ENCODE measurements at places on chromosomes 7 and 10.

DNA sequence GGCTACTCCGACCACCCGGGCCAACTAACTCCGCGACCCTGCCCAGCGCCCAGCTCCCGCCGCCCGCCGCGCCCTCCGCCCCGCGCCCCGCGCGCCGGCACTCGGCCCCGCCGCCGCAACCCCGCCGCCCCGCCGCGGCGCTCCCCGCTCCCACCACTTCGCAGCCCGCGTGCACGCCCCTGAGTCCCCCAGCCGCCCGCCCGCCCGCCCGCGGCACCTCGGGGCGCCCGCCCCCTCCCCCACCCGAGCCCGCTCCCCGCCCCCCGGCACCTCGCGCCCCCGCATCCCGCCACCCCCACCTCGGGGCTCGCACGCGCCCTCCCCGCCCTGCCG, 598 bp downstream of the JAZF1 start:
- no peak for DNase-seq

GRCh38 chr7:26588511-26588910, 275.9 kb downstream of the SKAP2 start:
- no peak for DNase-seq

DNA sequence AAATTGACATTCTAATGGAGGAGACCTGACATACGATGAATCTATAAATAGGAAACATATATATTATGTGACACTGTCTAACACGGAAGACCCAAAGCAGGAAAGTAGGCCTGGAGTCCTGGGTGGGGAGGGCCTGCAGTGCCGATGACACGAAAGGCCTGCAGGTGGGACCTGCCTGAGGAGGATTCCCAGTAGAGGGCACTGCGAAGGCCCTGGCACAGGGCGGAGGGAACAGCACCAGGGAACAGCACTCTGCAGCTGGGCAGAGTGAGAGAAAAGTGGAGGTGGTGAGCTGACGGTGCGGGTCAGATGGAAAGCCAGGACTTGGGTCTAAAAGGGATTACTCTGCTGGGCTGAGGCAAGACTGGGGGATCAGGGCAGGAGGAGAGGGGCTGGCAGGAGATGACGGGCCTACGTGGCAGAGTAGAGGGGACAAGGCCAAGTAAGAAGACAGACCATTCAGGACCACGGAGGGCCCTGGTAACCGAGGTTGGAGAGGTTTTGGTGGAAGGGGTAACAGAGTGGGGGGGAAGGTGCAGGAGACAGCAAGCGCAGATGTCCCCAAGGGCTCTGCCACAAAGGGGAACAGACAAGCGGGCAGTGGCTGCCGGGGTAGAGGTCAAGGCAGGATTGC, 8.1 kb downstream of the ZNF746 start:
- DNase-seq: no peak

- no peak for DNase-seq
Observed at GRCh38 chr7:149622444-149623210, 125.0 kb upstream of the ZNF746 start.

GRCh38 chr10:92356041-92356440, 65.1 kb downstream of the MARCHF5 start:
- no peak for DNase-seq

Data from activated naive CD8-positive, alpha-beta T cell treated with anti-CD3 and anti-CD28 coated beads, Interleukin-2, amount 10 ng/mL, durations not matched to agents 7 days and 5 days (primary cell).